ENCODE measurements at places on chromosomes 7 and 10.

DNA sequence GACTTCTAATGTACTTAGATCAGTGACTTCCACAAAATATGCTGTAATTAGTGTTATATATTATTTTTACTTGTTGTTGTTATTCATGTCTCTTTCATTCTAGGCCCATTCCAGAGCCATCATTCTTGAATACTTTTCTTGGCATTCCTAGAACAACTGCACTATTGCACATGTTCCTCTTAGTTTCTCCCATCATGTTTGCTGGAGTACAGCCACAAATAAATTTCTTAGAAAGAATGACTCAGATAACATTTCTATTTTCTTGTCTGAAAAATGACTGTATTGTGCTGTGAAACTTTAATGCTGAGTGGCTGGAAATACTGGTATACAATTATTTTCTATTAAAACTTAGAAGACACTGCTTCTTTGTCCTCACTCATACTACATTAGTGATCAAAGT lies 651.0 kb upstream of the STEAP1 start:
- no peak for DNase-seq

DNA sequence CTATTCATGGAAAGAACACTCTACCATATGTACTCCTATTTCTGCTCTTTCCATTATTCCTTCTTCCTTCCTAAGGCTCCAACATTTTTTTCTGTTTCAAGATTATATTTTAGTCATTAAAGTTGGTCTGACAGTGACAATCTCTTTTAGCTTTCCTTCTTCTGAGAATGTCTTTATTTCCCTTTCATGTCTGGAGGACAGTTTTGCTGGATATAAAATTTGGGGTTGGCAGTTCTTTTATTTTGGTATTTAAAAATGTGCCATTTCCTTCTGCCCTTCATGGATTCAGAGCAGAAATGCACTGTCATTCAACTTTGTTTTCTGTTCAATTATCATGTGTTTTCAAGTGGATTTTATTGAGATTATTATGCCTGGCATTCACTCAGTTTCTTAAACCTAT lies 53.1 kb downstream of the VSTM4 start:
- no peak for DNase-seq

GRCh38 chr10:113911113-113911512 lies 56.7 kb downstream of the NHLRC2 start:
- no peak for DNase-seq

DNA sequence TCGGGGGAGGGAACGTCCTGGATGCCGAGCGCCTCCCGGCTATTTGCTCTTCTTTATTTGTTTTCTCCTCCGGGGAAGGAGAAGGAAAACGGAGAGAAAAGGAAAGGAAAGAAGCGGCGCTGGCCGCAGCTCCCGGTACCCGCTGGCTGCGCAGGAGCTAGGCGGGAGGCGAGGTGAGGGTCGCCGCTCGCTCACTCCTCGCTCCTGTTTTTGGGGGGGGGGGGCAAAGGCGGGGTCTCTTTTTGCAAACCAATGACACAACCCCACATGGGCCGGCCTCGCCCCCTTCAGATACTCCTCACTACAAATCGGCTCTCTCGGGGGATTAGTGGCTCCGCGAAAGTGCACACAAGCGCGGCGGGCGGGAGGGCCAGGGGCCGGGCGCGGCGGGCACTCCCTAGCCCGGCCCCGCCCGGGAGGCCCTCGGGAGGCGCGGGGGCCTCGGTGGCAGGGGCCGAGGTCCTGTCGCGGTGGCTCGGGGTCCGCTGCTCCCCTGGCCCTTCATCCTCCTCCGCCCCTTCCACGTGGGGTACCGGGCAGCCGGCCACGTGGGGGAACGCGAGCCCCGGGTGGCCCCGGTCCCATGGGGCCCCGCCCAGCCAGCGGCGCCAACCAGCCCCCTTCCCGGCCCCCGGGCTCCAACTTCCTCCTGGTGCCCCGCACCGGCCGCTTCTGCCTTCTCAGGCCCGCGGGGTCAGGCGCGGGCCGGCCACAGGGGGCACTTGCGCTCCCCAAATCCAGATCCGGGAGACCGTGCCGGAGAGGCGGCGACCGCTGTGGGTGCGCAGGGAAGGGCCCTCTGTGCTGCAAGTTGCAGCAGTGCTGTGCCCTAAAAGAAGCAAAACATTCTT lies 718 bp upstream of the CTBP2 start:
- peak; percentile 51 for DNase-seq

GRCh38 chr10:89655722-89656121 lies 10.7 kb upstream of the PANK1 start:
- DNase-seq, result no peak

DNA sequence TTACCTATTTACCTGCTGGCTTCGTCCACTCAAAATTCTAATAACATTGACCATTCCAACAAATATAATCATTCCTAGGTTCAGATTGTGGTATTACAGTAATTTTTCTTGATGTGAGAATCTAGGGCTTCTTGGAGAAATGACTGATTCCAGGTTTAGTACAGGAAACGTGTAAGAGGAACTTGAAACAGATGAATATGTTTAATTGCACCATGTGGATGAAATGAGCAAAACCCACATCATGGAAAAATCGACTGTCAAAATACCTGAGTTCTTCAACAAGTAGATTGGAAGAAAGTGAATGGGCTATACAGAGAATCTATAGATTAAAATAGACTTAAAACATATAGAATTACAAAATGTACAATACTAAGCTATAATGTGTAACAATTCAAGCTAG lies 24.9 kb upstream of the OR9A4 start:
- no peak for DNase-seq

DNA sequence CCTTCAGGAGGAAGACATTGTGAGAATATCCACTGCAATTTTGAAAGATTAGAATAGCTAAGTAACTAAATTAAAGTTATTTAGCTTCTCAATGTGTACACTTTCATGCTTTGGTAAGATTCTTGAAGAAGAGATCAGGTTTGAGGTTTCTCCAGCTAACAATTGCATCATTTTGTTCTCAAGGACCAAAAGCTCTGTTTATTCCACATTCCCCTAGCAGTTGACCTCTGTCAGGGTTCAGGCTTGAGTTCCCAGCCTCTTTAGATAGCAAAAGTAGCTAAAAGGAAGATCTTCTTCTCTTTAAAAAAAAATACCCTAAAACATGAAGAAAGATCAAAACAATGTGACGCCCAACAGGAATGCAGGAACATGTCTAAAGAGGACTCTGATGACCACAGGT lies 179.4 kb upstream of the IGFBP3 start:
- no peak for DNase-seq

DNA sequence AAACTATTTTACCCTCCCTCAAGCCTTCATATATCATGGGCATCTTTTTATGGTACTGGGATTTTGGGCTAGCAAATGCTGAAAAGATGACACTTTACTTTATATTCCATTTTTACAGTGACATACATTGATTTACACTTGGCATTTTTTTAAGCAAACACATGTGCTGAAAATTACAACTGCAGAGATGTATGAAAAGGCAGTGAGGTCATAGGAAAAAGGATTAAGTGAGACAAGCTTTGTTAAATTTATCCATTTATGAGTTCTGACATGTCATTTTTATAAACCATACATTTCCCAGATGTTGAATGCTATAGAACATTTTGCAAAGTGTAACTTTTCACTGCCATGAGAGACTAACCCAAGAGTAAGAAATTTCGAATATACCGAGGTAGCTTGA lies 68.8 kb upstream of the RSU1 start:
- no peak for DNase-seq

GRCh38 chr10:114102256-114102655 lies 58.6 kb downstream of the ADRB1 start:
- DNase-seq, result no peak

DNA sequence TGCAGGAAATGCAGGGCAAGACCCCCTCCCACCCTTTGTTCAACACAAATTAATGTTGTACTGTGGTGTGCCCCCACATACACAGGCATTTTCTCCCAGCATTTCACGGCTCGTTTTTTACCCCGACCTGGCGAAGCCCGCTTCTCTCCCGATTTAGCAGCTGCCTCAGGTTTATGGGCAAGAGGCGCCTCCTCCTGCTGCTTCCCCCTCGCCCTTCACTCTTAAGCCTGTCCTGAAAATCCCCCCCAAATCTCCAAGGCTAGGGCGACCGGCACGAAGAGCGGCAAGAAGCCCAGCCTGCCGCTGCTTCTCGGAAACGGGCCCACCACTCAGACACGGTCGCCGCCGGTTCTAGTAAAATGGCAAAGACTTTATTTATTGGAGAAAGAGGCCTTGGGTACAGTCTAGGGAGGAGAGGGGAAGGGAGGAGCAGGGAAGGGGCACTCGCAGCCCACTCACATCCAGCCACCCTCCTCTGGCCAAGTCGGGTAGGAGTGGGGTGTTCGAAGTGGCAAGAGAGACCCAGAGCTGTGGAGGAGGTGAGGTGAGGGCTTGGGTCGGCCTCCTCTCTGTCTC lies 3.3 kb downstream of the LBX1 start:
- DNase-seq, result peak; percentile 24

DNA sequence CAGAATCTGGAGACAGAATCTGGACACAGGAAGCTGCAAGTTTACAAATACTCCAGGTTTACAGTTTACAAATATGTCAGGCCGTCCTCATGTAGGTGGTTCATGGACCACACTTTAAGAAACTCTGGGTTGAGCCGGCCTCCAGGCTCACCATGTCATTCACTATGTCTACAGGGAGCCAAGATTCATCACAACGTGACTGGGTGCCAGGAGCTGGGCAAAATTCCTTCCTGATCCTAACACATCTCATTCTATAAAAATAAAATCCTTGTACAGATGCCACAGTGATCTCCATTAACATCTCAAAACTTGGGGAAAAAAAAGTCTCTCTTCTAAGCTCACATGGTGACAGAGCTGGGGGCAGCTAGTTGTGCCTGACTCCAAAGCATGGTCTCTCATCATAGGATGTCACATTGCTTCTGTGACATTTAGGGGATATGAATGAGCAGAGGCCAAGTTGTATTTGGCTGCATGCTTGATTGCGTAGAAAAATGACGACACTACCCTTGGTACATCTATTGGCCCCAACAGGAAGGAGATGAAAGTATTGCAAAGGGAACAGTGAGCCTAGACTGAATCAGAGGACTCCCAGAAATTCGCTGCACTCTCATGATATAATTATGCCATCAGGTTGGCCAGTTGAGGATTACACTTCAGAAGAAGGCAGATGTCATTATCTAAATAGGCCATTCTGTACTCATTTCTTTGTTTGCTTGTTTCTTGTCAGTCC lies 35.9 kb downstream of the MTURN start:
- no peak for DNase-seq

DNA sequence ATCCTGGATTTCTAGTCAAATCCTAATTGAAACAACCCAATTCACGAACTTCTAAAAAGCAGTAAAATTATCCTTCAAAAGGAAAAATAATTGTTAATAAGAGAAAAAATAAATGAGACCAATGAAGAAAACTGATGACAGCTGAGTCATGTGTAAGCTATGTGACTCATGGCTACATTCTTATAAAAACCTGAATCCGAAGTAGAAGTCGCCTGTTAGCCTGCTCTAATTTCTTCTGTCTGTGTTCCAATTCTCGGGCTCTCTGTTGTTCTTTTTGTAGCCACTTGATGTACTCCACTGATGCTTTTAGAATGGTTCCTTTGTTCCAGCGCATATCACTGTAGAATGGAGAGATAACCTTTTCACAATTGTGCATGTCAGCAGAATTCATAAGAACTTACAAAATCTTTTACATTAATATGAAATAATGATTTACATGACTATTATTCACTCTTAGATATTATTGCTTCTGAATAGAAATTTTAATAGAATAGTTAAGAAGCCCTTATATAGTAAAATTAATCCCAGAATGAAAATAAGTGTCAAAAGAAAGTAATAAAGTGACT lies 88.8 kb downstream of the TFEC start:
- no peak for DNase-seq

GRCh38 chr10:64211466-64211865 lies 690.3 kb downstream of the REEP3 start:
- DNase-seq, result no peak

GRCh38 chr10:6234371-6234770 lies 31.6 kb downstream of the PFKFB3 start:
- DNase-seq, result no peak

DNA sequence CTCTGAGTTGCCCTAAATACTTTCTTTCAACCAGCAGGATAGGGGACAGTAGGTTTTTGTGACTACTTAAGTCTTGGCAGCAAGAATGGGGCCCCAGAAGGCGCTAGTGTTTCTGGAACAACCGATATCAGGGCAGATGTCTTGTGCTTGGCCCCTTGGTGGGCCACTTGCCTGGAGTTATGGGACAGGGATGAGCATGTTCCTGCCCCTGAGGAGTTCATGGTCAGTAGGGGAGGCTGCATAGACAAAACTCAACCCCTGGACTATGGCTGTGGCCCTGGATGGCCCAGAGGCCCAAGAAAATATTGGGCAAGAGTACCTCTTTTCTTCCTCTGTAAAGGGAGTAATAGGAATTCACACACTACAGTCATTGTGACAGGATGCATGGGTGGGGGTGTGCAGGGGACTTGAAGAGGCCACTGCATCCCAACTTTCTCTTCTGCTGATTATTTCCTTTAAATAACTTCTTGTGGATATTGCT lies 57.7 kb upstream of the IGFBP3 start:
- no peak for DNase-seq

DNA sequence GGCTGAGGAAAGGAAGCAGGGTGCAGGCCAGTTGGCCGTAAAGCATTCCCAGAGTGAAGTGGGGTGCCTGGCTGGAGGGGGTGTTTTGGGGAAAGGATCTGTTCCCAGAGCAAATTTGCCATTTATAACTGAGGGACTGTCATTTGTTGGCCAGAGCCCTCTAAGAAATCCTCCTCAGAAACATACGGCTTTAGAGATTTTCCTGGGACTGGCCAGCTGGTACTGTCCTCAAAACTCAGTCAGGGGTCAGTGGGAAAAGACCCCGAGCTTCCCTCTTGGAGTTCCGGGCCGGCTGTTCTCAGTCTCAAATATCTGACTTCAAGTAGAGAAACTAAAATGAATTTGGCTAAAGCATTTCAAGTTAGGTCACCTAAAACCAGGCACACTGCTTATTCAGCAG lies 55.9 kb downstream of the ETV1 start:
- DNase-seq, result no peak

- DNase-seq, result no peak
Measured at GRCh38 chr7:44378744-44379143, 53.4 kb upstream of the CAMK2B start.

DNA sequence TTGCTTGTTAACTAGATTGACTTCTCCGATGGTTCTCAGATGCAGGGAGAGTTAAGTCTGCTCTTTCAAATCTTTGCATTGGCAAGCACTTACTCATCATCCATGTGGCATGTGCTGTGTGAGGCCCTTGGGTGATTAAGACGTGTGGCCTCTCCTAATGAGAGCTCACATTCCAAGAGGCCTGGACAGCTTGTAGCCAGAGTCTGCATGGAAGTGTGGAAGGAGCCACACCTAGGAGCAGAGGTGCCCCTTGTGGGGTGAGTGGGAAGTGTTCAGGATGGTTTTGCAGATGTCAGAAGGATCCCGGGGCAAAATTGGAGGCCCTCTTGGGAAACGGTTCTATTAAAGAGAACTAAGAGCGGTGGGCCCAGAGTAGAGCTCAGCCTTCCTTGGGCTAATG lies 225.9 kb downstream of the PAXIP1 start:
- no peak for DNase-seq

- DNase-seq, result no peak
Measured at GRCh38 chr7:82389876-82390275, 53.7 kb downstream of the CACNA2D1 start.
